NCI-H526 (cell line): ENCODE measurements at places on chromosomes 12 and 14.

DNA sequence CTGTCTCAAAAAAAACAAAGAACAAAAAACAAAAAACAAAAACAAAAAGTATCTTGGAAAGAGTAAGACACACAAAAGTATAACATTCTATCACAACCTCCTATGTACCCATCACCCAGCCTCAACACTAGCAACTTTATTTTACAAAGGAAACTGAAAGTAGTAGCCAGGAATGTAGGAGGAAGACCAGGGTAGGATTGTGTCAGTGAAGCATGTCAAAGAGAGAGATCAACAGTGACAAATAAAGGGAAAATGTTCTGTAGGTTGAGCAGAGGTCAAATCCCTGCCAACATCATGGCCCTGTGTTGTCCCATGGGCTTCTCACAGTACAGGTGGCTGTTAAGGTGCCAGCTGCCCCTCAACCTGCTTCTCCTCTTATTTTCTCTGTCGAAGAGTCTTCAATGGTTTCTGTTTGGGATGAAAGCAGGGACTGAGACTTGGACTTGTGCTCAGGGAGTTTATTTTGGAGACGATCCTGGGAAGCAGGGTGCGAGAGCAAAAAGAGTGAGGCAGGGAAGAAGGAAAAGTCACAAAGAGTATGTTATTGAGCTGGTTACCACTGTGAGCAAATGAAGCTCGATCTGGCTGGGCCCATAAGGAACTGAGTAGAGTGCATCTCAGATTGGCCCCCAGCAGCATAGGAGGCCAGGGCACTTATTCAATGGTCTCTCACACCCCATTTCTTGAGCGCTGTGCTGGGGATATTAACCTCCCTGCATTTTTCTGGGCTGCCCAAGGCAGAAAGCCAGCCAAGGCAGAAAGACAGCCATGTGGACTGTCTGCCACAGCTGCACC is 29.4 kb upstream of the CTDSP2 start:
- no peak for DNase-seq

DNA sequence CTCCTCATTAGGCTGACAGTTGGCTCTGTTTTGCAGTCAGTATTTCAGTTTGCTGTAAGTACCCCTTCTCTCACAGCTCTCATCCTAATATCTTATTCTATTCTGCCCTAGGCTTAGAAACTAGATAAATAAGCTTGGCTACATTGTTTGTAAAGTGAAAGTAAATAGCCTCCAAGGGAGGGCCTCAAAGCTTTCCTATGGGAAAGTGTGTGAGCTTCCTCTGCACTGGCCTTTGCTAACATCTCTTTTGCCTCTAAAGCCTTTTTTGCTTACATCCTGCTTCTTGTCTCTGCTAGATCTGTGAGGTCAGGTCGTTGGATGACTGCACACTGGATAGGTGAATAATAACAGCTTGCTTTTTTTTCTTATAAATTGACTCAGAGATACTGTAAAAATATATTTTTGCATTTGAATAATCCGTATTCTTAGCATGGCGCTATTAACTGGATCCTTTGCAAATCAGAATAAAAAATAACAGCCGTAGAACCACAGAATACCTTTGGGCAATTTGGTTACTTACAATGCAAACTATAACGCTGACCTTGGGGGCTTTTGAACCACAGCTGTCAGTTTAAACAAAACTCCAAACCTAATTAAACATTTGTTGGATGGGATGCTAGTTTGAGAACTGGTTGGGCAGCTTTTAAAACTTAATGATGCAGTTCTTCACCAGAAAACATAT is 55.1 kb downstream of the TTC6 start:
- DNase-seq: peak; percentile 99

DNA sequence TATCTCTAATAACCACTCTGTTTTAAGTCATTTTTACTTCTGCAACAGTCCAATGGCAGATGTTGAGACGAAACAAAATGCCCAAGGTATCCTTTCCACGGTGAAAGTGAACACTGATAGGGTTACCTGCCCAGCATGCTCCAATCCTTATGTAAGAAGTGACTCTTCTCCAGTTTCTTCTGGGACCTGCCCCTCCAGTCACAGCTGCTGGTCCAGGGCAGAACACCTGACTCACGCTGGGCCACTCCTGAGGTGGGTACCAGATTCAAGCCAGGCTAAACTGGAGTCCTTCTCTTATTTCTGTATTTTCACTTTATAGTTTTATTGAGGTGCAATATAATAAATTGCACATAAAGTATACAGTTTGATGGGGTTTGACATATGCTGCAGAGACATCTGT is 16.7 kb downstream of the NT5DC3 start:
- DNase-seq: no peak

GRCh38 chr12:46124848-46125619 is 134.7 kb upstream of the SCAF11 start:
- peak; percentile 28 for DNase-seq

- no peak for DNase-seq
These were observed 492.7 kb upstream of the MGAT4C start for GRCh38 chr12:86748894-86749293.
